Mucosa of descending colon (tissue), 3 donors: ENCODE measurements at places on chromosomes 2 and 18. TPM values are rescaled to one million over a fixed set of nuclear protein-coding genes. Genes with fewer than 3 reads are reported as not detected.

ANKRD29 gene
- 1.5 TPM for total RNA-seq

RTTN gene
- total RNA-seq: 15.2 TPM

UGT1A6 gene
- 8.5 TPM for total RNA-seq

IL36G gene
- total RNA-seq: not detected

RUFY4 gene
- total RNA-seq: not detected

DSG2 gene
- total RNA-seq: 131 TPM

DNA sequence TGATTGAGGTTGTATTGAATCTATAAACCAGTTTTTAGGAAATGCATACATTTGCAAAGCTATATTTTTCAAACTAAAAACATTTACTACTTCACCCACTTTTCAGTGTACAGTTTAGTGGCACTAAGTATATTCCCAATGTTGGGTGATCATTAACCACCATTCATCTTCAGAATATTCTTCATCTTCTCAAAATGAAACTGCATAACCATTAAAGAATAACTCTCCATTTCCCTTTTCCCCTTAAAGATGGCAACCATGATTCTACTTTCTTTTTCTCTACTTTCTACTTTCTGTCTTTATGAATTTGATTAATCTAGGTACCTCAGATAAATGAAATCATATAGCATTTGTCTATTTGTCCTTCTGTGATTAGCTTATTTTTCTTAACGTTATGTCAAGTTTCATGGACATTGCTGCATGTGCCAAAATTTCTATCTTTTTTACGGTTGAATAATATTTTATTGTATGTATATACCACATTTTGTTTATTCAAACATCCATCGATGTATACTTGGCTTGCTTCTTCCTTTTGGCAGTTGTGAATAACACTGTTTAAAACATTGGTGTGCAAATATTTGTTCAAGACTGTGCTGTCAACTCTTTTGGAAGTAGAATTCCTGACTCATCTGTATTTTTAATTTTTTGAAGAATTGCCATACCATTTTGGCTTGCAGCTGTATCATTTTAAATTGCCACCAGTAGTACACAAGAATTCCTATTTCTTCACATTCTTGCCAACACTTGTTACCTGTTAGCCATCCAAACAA, 104.9 kb downstream of the RPRM start:
- no peak for DNase-seq

DNA sequence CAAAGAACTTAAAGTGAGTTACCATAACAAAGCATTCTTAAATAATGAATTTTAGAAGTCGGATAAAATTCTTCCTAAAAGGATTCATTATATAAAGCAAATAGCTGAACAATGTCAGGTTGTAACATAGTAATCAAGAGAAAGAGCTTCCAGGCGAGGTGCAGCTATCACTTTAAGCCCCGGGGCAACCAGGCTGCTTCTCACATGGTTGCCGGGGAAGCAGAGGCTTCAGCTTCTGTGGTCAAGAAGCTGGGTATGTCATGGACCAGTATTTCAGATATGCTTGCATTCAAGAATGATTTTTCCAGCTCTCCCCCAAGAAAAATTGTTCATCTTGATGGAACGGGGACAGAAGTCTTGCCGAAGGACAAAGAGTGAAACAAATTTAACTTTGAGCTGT, 23.6 kb upstream of the KYNU start:
- DNase-seq: no peak

- no peak for DNase-seq
Observed at GRCh38 chr2:86557836-86558235, 5.4 kb downstream of the CHMP3 start.

- DNase-seq: no peak
Observed at GRCh38 chr2:127449414-127449813, 31.2 kb downstream of the PROC start.

DNA sequence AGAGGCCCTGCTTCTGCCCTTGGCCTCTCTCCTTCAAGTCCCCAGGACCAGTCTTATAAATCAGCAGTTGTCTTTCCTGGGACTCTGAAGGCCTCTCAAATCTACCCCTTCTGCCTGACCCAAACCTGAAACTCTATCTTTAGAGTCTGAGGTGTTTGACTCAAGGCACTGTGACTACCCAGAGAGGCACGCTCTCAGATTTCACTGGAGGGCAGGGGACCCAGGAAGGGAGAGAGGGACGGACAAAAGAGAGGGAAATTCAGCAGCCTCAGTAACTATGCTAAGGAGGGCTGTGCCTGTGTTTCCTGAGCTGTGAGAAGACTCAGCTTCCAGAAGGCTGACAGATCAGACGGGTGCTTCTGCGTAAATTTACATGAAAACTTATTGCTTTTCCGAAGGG, 217.8 kb downstream of the HAUS1 start:
- DNase-seq: no peak

- no peak for DNase-seq
Observed at GRCh38 chr18:21179590-21180220, 62.3 kb upstream of the GREB1L start.

DNA sequence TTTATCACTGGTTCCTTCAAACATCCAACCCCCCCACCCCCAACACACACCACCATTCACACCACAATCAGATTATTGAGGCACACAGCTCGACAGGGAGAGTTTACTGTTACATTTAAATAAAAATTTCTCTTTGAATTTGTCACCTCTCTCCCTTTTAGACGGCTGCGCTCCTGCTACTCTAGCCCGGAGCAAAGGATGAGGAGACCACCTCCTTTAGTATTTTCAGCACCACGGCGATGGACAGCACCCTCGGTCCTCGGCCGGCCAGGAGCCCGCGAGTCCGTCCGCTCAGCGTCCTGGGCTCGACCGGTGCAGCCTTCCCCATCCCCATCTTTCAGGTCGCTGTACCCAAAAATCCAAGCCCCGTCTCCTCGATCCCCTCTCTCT, 892 bp downstream of the CELF4 start:
- peak; percentile 51 for DNase-seq

DNA sequence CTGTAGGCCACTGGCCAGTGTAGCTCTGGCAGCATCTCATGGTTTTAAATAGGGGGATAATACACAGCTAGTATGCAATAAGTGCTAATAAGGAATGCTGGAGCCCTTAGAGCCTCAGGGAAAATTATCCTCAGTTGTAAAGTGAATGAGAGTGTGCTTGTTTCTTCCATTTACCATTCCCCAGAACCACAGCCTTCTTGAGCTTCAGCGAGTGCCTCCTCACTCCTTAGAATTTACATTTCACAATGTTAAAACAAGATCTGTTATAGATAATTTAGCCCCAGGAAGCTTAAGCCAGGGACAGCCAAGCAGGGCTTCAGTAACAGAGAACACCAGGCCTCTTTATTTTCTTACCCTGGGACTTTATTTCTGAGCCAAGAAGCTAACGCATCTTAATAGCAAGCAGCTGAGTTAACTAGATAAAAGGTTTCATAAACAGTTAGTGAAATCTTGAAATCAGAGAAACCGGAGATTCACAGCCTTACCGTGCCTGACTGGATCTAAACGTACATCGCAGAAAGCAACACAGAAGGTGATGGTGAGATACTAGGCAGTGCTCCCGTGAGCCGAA, 535.2 kb downstream of the TDRD15 start:
- no peak for DNase-seq

DNA sequence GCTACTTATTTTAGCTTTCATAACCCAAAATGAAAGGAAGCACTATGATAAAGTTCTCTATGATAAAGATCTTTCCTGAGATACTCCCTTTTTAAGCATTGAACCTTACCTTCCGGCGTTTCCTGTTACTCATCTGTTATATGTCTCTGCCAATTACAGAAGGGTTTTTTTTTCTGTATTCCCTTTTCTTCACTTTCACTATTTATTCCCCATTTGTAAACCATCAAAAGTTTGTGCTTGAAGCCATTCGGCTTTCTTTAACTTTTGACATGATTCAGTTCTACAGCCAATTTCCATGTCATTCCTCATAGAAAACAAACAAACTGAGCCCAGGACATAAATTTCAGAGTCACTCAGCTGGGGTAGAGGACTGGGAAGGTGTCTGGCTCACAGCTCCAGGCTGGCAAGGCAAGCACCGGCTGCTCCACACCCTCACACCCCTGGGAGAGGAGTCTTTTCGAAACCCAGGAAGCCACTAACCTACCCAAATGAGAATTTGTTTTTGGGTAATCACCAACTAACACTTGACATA, 429.4 kb upstream of the TRIB2 start:
- no peak for DNase-seq

DNA sequence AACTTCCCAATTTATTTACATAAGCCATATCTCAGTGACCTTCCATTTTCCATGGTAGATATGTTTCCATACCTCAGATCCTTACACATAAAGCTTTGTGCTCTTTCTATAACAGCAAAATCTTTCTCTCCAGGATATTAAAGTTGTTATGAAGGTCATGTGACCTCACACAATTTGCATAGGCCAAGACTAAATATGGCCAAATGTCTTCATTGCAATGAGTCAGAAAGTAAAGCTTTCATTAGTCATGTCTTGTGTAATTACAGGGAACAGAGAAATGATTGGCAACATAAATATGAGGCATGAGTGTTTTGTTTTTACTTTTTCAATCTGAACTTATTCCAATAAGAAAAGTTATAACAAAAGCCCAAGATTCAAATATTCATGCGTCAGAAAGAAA, 243.5 kb downstream of the ASXL3 start:
- DNase-seq: no peak

DNA sequence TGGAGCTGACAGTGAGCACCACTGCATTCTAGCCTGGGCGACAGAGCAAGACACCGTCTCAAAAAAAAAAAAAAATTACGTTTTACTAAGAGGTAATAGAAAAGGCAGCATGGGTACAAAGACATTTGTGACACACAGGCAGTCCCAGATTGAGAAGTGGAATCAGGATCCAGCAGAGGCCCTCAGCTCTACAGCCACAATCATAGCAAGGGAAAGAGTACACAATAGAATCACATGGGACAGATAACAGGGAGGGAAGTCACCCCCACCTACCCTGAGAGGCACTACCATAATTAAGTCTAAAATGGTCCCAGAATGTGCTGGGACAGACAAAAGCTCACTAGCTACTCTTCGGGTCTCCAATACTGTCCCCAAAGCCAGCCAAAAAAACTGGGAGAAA, 12.5 kb downstream of the SRBD1 start:
- DNase-seq: no peak

GRCh38 chr2:236968101-236968879, 117.4 kb upstream of the COPS8 start:
- DNase-seq: no peak

DNA sequence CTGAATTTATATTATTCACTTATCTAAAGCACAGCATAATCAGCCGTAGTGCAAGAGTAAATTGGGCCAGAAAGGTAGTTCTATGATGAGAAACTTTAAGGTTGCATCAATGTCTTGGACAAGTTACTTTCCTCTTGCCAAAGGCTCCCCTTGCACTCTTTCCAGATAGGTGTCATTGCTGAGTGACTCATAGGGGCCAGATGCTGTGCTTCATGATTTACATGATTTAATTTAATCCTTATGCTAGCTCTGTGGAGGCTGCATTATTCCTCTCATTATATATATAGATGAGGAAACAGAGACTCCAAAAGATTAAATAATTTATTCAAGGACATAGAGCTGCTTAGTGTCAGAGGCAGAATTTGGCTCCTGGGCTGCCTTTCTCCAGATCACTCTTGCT, 5.0 kb downstream of the CFAP221 start:
- no peak for DNase-seq

- no peak for DNase-seq
Observed at GRCh38 chr2:122300758-122301157, 545.3 kb downstream of the TSN start.

DNA sequence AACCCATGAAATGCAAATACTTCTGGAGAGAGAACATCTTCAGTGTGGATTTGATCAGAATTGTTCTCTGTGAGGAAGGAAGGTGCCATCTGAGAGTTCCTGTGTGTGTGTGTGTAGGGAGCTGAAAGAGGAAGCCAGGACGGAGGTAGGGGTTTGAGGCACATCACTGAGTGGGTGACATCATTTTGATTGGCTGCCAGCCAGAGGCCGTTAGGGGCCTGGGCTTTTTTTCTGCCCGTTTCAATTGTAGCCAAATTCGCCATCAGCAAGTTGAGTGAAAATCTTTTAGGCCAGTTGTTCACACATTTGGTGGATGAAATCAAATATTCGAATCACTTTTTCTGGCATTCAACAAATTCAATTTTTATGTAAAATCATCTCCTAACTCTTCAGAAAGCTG, 48.9 kb downstream of the TSN start:
- no peak for DNase-seq
